ENCODE measurements at places on chromosomes 11 and 22.

DNA sequence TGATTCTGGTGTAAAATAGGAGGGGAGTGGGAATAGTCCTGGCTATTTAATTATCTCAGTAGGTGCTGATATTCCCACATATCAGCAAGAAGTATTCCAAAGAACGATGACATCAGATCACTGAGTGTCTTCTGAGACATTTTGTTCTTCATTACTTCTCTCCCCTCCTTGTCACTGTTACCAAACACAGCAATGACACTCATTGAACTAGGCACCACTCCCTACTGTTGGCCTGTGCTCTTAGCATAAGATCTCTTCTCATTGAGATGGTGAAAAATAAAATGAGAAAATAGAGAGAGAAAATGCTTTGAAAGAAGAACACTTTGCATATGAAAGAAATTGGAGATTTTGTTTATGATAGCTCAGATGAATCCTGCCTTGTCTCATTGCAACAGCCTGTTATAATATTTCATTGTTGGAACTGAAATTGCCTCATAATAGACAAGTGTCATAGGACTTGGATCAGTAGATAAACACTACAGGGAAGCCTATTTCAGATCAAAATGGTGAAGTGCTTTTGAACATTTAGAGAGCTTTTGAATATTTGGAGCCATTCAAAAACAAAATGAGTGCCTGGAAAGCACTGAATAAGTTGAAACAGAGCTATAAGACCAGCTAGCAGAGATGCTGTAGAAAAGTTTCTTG, 11.3 kb upstream of the ETS1 start:
- no peak for DNase-seq

DNA sequence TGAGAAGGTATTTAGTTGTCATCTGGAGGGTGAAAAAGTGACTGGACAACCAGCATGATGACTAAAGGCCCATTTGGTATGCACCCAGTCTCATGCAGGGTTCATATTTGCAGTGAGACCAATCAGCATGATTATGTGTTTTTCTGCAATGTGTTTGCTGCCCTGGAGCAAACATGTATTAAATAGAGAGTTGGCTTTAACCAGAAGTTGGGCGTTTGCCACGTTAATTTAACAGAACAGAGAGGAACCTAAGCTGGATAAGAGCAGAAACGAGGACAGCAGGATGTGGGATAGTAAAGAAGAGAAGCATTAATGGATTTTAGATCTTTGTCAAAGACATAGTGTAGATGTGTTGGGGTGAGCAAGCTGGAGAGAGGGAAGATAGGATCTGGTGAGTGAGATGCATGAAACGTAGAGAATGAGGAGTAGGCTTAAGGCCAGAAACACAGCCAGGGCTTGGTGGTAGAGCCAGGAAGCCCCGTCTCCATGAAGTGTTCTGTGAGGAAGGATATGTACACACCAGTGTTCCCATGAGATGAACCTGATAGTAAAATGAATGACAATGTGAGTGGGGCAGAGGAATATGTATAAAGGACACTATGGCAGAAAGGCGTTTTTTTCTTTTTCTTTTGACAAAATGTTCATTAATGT, 164.0 kb upstream of the PDGFD start:
- DNase-seq, result no peak

DNA sequence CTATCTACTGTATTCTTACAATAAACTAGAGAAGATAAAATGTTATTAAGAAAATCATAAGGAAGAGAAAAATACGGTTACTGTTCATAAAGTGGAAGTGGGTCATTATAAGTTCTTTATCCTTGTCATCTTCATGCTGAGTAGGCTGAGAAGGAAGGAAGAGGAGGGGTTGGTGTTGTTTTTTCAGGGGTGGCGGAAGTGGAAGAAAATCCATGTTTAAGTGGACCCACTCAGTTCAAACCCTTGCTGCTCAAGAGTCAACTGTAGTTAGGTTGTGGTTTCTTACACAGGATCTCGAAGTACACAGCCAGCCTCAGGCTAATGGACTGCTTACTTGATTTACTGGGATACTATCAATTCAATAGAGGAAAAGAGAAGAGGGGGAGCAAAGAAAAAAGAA, 63.1 kb downstream of the PIWIL4 start:
- no peak for DNase-seq

DNA sequence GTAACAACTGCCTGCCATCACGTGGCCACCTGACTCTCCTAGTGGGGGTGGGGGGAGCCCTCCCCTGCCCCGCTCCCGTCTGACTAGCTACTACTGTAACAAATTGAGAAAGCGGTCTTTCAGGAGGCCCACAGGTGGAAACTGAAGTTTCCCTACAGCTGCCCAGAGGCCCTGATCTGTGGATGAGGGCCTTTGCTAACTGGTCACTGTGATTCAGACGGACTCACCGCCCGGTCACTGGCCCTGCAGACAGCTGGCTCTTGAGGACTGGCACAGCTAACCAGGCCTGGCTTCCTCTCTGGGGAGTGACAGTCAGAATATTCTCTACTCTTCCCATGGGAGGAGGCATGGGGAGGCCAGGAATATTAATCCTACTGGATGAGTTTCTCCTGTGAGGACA, 116.8 kb downstream of the ARHGAP8 start:
- no peak for DNase-seq

GRCh38 chr11:31340903-31341572, 28.5 kb downstream of the DCDC1 start:
- no peak for DNase-seq

GRCh38 chr11:18010121-18010670, 2.7 kb downstream of the SERGEF start:
- DNase-seq, result no peak

DNA sequence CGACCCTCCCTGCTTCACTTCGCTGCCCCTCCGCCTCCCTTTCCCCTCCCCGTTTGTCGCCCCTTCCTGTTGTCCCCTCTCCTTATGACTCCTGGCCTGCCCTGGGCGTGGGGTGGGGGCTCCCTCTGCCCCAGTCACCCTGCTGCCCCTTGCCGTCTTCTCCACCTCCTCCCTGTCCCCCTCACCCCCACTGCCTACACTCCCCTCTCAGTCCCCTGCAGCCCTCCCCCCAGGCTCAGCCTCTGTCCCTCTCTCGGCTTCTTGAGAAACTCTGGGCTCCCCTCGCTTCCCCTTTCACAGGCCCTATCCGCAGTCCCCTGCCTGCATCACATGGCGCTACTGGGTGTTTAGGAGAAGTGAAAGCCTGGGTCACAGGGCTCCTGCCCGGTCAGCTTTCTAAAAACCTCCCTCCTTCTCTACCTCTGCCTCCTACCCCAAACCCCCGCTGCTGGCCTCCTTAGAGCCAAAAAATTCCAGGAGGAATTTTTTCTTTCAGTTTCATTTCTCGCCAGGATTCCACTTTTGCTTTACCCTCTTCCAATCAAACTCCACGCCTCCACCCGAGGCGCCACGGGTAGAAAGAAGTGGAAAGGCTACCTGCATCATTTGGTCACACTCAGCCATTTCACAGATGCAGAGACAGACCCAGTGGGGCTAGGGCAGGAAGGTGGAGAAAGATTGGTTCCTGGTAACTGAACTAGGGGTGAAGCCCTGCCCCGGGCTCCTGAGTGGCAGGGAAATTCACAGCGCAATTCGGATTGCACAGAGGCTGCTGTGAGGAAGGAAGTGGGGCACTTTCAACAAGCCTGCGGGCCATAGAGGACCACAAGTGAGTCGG, at the start of gene SLC15A3:
SLC15A3 (minus strand) TSS at position 273 of the 838 bp plus-strand sequence. CDS start 625 bp downstream, outside the sequence.
- DNase-seq, result no peak

- DNase-seq, result no peak
These were observed 29.8 kb downstream of the LIMK2 start for GRCh38 chr22:31241936-31242335.

DNA sequence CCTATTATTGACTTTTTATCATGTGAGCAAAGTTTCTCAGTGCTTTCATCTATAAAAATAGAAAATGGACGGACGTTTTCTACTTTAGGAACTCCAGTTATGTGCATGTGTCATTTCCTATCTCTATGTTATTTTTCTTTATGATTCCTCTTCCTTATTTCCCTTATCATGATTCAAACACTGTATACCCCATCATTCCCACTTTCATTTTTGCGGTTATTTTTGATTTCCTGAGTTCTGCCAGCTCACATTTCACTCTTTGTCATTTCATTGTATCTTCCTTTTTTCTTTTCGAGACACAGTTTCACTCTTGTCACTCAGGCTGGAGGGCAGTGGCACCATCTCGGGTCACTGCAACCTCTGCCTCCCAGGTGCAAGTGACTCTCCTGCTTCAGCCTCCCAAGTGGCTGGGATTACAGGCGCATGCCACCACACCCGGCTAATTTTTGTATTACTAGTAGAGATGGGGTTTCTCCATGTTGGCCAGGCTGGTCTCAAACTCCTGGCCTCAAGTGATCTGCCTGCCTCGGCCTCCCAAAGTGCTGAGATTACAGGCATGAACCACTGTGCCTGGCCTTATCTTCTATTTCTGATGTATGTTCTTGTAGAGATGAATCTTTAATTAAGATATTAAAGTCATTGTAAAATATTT, 21.5 kb downstream of the C11orf58 start:
- DNase-seq, result no peak

DNA sequence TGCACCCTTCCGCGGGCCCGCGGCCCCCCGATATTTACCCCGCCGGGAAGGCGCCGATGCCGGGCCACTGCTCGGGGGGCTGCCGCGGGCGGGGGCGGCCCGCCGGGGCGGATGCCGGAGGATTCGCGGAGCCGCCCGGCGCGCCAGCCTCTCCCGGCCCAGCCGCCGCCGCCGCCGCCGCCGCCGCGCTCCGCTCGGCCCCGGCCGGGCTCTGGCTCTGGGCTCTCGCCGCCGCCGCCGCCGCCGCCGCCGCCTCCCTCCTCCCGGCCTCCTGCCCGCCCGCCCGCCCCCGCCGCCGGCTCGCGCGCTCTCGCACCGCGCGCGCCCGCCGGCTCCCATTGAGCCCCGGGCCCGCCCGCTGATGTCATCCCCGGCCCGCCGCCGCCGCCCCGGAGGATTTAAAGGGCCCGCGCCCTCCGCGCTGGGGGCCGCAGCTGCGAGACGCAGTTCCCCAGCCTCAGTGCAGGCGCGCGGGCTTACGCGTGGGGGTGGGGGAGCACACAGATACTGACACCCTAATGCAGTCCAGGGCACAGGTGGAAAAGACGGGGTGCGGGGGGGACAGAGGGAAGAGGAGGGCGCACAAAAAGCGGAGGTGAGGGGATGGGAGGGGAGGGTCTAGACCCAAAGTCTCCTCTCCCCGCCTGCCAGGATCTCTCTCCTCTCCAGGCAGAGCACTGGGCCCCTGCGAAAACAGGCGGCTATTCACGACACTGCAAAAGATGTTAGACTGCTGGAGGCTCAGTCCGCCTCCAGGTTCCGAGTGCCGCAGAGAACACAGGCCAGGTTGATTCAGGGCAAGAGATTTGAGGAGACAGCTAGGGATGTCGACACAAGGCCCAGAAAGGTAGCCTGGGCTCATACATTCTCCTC, at the start of gene CSNK1E:
CSNK1E (minus strand) TSS at position 312 of the 873 bp plus-strand sequence. CDS start 3,276 bp downstream, outside the sequence.
- no peak for DNase-seq

GRCh38 chr11:73322382-73323306, 14.6 kb downstream of the ARHGEF17 start:
- DNase-seq, result no peak

GRCh38 chr22:32063701-32064100, 20.6 kb downstream of the SLC5A1 start:
- no peak for DNase-seq

DNA sequence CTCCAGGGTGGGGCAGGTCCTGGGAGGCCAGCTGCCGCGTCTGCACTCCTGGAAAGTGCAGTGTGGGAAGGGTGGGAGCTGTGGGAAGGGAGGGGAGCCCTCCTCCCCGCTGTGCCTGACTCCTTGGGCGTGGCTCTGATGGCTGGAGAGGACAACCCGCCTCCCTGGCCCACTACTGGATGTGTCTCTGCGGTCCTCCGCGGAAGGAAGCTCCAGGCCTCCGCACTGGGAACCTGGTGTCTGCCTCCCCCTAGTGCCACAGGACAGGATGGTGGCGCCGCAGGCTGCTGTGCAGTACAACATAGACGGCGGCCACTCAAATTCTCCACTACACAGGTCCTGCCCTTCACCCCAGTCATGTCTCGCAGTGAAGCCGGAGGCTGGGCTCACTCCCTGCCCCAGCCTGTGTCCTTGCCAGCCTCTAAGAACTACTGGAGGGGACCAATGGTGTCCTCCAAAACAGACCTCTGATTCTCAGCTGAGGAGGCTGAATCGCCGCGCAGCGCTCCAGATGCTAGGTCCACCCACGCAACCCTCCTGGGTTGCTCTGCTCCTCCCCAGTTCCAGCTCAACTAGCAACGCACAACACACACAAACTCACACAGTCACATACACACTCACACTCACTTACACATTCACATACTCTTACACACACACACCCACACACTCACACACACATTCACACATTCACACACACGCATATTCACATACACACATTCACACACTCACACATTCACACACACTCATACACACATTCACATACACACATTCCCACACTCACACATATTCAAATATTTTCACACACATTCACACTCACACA, 12.4 kb upstream of the DSCAML1 start:
- no peak for DNase-seq

DNA sequence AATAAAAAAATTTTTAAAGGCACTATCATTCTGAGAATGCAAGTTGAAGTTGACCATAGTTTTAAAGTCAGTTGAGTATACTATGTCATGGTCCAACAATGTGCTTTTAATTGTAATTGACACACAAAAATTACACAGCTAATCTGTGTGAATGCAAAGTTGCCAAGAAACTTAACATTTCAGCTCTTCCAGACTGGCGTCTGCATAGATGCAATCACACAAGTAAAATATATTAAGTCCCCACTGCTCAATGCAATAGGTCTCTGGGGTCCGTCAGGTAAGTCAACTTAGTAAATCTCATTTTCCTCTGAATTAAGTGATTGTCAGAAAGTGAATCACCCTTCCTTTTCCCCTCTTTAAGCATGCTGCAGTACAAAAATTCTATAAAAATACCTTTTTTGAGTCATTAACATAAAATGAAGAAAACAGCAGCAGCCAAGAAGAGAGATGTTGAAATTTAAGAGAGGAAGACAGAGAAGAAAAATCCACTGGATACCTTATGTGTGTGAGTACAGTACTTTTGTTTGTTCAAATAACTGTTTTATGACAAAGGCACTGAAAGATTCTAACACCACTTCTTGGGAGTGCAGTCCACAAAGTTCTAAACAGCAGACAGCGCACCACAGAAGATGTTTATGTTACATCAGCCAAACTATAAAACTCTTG, 5.1 kb downstream of the FZD4 start:
- peak; percentile 62 for DNase-seq

DNA sequence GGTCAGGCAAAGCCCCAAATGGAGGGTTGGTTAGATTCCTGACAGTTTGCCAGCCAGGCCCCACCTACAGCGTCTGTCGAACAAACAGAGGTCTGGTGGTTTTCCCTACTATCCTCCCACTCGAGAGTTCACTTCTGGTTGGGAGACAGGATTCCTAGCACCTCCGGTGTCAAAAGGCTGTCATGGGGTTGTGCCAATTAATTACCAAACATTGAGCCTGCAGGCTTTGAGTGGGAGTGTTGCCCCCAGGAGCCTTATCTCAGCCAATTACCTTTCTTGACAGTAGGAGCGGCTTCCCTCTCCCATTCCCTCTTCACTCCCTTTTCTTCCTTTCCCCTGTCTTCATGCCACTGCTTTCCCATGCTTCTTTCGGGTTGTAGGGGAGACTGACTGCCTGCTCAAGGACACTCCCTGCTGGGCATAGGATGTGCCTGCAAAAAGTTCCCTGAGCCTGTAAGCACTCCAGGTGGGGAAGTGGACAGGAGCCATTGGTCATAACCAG, 4.7 kb upstream of the TTC36 start:
- no peak for DNase-seq

Measured in BJ (cell line).